ENCODE measurements at places on chromosomes 1 and 21. TPM values are rescaled to one million over a fixed set of nuclear protein-coding genes. Genes with fewer than 3 reads are reported as not detected.

GRCh38 chr1:207027206-207027777 lies 5.3 kb downstream of the C1orf116 start:
- DNase-seq, result no peak
- peaks cover 24% of the 10 kb centered on the region for H3K4me1 ChIP-seq
- H3K27me3 ChIP-seq, result no peaks in the 10 kb centered on the region
- H3K27ac ChIP-seq, result peak overlapping the region; percentile 85
- no peaks in the 10 kb centered on the region for H3K36me3 ChIP-seq
- H3K4me3 ChIP-seq, result no peak overlapping the region

The BTBD8 gene
- 6.3 TPM for total RNA-seq

DNA sequence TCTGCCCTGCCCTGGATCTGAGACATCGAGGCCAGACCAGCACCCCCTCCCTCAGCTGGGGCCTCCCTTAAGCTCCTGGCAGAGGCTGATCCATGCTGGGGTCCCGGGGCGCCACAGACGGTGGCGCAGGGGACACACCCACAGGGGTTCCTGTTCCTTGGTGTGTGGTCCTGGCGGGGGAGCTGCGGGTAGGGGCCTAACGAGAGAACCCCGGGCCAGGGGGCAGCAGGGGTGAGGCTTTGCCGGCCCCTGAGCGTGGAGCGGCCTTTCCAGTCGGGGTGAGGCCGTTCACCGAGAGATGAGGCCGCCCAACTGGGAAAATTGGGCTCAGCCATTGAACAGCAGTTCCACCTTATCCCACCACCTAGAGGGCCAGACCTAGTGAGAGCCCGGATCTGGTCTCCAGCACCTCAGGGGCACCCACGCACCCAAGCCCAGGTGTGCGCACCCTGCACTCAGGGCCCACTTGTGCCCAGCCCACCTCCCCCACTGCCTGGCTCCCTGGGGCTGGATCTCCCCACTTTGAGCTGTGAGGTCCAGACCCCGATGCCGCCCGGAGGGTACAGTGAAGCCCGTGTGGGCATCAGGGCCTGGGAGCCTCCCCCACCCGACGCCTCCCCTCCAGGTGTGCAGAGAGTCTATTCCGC lies 45.5 kb upstream of the CCDC27 start:
- no peak overlapping the region for H3K4me3 ChIP-seq
- no peak for DNase-seq
- H3K4me1 ChIP-seq, result peaks cover 4% of the 10 kb centered on the region
- H3K36me3 ChIP-seq, result no peaks in the 10 kb centered on the region
- H3K27me3 ChIP-seq, result peaks cover 3% of the 10 kb centered on the region
- H3K27ac ChIP-seq, result peak overlapping the region; percentile 17

DNA sequence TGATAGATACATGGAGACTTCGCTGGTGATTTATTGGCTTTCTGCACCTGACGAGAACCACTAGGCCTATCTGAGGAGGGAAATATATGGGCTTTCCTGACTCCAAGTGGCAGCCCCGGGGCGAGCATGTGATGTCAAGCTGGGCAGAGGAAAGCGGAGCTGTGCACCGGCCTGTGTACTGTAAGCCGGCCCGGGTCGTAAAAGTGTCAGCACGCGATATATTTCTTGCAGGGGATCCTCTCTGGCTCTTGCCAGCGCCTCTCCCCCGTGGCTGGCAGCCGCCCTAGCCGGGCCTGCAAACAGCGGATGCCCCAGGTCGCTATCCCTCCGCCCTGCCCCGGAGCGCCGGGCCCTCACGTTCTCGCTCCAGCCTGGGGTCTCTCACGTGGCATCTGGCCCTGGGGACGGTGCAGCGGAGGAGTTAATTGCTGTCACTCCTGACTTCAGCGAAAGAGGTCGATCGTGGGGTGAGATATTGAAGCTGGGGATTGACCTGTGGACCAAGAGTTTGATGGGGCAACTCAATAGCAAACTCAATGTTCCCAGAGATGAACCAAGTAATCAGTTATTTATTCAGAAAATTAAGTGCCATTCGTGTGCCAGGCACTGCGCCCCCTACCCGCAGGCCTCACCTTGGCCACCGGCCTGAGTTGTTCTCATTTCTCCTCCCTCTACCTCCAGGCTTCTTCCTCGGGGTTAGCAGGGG lies 41.0 kb upstream of the HAO2 start:
- no peaks in the 10 kb centered on the region for H3K4me1 ChIP-seq
- H3K4me3 ChIP-seq, result peak overlapping the region; percentile 34
- H3K27ac ChIP-seq, result no peak overlapping the region
- DNase-seq, result peak; percentile 68
- no peaks in the 10 kb centered on the region for H3K27me3 ChIP-seq

Data from prostate gland (tissue), 2 donors.